ENCODE measurements at places on chromosomes 2 and 18. TPM values are rescaled to one million over a fixed set of nuclear protein-coding genes. Genes with fewer than 3 reads are reported as not detected.

DNA sequence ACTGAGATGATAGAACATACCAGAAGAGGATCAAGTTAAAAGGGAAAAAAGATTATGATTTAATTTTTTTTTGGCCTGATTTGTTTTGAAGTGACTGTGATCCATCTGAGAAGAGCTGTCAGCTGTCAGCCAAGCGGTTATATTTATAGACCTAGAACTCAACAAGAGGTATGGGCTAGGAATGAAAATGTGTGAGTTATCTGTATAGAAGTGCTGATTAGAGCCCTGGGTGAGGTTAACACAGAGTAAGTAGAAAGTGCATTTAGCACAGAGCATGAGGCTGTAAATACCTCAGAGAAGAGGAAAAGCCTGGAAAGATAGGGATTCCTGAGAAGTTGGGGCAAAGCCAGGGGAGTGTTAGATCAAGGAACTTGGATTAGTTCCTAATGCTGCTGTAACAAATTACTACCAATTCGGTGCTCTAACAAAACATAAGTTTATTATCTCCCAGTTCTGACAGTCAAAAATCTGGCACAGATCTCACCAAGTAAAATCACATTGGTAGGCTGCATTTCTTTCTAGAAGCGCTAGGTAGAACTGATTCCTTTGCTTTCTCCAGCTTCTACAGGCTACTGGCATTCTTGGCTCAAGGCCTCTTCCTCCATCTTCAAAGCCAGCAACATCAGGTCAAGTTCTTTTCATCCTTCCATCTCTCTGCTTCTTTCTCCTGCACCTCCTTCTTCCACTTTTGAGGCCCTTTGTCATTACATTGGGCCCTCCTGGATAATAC lies 197.4 kb upstream of the SPHKAP start:
- DNase-seq = no peak

GRCh38 chr2:1791006-1791605 lies 46.8 kb upstream of the PXDN start:
- no peak for DNase-seq

GRCh38 chr2:17195016-17195415 lies 323.2 kb downstream of the RAD51AP2 start:
- DNase-seq = no peak

- DNase-seq = no peak
These were observed 869.2 kb upstream of the GCFC2 start for GRCh38 chr2:76579911-76580310.

DNA sequence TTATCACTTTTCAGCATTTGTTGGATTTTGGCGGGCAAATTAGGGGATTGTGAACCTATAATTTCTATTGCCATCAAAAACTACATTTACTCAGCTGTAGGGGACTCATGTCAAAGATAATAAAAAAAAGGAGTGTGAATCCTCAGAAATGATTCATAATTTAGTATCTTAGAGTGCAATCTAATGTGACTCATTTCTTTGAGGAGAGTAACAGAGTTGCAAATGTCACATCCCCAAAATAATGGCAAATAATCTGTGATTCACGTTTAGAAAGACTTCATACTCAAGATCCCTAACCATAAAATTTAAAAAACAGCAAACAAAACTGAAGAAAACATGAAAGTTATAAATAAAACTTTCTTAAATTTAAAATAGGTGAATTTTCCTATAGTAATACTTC lies 373.0 kb downstream of the CDH2 start:
- DNase-seq = no peak

DNA sequence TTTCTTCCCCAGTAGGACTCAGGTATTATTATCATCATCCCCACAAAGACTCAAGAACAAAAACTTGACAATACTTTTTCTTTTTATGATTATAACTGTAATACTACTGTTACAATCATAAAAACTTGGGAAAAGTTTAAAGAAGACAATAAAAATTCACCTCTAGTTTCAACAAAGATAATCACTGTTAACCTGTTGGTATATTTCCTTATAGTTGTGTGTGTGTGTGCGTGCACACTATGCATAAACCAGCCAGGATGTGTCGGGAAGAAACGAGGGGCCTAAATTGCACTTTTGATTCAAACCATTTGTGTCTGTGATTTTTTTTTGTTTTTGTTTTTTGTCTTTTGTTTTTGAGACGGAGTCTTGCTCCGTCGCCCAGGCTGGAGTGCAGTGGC lies 233.0 kb downstream of the TPGS2 start:
- DNase-seq = no peak

DNA sequence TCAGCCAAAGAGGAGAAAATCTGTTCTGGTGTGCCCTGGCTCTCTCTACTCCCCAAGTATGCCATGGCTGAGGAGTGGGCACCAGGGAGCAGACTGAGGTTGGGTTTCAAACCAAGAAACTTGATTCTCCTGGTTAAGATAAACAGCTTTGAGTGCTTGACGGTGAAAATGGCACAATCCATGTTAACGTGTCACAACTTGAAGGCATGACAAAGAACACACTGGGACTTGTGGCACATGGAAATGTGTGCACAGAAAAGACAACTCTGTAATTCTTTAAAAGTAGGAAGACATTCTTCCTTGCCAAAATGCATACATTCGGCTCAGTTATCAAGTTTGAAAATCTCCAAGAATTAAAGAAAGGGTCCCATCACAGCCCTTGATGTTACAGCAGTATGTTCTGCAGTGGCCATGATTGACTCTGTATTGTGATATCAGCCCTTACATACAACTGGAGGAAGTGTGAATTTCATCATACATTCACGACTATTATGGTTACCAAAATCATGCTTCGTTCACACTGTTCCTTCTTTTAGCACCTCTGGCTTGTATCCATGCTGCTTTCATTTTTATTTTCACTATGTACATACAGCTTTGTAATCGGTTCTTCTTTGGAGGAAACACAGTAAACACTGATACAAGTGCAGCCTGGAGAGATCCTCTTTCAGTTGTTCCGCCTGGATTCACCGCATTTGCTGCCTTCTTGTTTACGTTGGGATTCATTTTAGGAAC lies 15.6 kb upstream of the ACTG2 start:
- no peak for DNase-seq

GRCh38 chr2:25115902-25116301 lies 52.5 kb downstream of the POMC start:
- DNase-seq = no peak

Gene GALNT3
- total RNA-seq = 0.17 TPM

Gene MROH2A
- total RNA-seq = not detected

Data from left ventricle myocardium superior (tissue), 1 donor.